ENCODE measurements at places on chromosomes 6 and 20.

GRCh38 chr20:25369971-25370370 is 20.7 kb downstream of the ABHD12 start:
- no peak for DNase-seq

DNA sequence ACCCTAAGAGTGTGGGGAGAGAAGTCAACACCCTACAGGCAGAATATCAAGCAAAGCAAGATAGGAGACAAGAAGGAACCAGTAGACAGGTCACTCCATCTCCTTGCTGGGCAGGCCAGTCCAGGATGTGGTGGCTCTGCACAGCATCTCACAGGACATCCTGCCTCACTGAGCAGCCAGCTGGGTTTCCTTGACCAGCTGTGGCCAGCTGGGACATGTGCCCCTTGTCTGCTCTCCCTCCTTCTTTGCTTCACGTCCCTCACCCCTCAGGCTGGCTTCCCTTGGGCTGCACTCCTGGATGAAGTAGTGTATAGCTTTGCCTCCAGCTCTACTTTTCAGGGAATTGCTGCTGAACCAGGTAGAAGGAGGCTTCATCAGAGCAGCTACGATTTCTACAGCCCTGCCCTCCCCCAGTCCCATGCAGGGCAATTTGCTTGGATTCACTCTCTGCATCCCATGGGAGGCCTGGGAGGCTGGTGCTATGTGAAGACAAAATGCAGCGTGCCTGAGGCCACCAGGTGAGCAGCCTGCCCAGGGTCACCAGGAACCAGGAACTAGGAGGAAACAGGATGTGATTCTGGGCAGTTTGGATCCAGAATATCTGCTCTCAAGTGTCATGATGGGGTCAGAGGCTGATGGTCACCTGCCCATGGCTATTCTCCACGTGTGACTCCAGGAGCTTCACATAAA is 110.0 kb upstream of the PMEPA1 start:
- no peak for DNase-seq

DNA sequence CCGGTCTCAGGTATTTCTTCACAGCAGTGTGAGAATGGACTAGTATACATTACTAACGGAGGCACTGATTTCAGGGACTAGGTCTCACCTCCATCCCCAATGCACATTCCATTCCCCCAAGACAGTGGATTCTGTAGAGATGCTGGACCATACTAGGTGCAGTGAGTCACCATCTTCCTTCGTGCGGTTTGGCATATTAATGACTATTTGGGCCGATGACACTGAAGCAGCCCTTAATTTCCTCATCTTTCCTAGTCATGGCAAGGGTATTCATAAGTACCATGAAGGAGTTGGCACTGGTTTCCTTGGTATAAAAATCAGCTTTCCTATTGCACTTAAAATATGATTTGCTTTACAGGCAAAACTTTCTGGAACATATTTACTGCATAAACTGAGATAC is 121.4 kb upstream of the TRAF3IP2 start:
- DNase-seq: no peak

- peak; percentile 46 for DNase-seq
Measured at GRCh38 chr6:15287670-15288375, 42.0 kb downstream of the JARID2 start.

GRCh38 chr6:133243723-133244305 is 2.7 kb downstream of the EYA4 start:
- no peak for DNase-seq

DNA sequence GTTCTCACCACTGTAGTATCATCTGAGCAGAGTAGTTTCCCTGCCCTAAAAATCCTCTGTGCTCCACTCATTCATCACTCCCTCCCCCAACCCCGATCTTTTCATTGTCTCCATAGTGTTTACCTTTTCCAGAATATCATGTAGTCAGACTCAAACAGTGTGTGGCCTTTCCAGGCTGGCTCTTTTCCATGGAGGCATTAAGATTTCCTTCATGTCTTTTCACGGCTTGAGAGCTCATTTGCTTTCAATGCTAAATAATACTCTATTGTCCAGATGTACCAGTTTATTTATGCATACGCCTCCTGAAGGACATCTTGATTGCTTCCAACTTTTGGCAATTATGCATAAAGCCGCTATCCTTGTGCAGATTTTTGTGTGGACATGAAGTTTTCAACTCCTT is 235.8 kb downstream of the PHACTR1 start:
- no peak for DNase-seq

DNA sequence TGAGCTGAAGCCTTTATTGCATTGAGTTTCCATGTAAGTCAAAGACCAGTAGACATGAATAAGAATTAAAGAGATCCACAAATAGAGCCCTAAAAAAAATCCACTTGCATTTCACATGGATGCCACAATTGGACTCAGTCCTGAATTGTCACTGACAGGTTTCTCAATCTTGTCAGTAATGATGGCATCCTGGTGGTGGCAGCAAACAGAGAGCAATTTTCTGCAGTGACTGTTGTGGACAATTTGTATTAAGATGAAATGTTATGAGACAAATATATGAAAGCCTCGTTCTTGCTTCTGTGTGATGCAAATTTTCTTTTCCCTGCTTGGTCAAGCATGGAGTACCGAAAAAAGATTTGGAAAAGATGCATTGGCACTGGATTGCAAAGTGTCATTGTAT is 278.9 kb downstream of the SAMD5 start:
- no peak for DNase-seq

- peak; percentile 84 for DNase-seq
Measured at GRCh38 chr20:51563486-51564332, 21.2 kb upstream of the NFATC2 start.

DNA sequence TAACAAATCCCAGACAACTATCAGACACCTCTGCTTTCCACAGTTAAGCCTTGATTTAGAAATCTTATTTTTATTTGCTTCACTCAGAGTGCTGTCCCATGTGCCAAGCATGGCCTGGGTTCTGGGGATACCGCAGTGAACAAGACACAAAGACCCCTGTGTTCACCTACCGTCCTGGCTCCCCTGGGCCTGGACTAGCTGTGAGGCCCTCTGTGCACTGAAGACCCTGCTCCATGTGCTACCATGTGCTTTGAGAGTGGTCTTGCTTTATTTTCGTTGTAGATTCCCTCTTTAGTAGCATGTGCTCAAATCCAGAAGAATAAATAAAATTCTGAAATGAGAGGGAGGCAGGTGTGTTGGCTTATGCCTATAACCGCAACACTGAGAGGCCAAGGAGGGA is 22.5 kb downstream of the SUMO4 start:
- no peak for DNase-seq

GRCh38 chr6:7685276-7685675 is 40.6 kb upstream of the BMP6 start:
- no peak for DNase-seq

- DNase-seq: no peak
Measured at GRCh38 chr6:166949528-166950442, 6.6 kb downstream of the RNASET2 start.

- DNase-seq: no peak
Measured at GRCh38 chr6:169913096-169913638, 161.7 kb downstream of the ERMARD start.

DNA sequence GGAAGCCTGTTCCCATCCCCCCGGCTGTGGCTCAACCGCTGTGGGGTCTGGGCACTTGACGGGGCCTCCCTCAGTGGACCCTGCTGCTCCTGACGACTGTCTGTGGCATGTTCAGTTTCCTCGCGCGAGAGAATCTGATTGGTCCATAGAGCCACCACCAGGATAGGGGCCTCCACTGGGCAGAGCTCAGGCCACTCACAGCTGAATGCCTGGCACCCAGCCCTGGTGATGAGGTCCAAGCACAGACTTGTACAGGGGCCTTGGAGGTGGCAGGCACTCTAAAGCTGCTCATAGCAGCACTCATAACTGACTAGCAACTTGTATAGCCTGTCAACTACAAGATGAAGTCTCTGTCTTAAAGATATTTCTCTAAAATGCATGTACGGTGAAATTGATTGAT is 368.1 kb downstream of the NRN1 start:
- DNase-seq: no peak

DNA sequence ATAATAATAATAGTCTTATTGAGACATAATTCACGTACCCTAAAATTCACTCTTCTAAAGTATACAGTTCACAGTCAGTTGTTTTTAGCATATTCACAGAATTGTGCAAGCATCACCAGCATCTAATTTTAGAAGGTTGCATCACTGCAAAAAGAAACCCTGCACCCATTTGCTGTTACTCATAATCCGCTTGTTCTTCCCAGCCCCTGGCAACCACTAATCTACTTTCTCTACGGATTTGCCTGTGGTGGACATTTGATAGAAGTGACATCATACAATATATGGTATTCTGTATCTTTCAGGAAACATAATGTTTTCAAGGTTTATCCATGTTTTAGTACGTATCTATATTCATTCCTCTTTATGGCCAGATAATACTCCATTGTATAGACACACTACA is 41.5 kb upstream of the FAM184A start:
- DNase-seq: no peak

DNA sequence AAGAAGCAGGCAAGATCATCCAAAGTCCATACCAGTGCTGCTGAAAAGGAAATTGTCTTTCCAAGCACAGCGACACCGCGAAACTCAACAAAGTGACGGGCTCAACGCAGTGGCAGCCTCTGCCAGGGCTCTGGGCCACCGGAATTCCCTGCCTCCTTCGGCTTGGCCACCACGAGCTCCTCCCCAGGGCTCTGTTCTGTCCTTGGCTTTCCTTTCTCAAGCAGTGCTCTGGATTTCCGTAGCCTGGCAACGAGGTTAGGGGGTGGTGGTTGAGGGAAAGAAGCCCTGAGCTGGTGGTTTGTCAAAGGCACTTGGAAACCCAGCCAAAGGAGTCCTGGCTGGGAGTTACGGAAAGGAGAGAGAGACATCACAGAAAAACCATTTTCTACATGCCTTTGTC is 31.2 kb downstream of the PRR18 start:
- no peak for DNase-seq

DNA sequence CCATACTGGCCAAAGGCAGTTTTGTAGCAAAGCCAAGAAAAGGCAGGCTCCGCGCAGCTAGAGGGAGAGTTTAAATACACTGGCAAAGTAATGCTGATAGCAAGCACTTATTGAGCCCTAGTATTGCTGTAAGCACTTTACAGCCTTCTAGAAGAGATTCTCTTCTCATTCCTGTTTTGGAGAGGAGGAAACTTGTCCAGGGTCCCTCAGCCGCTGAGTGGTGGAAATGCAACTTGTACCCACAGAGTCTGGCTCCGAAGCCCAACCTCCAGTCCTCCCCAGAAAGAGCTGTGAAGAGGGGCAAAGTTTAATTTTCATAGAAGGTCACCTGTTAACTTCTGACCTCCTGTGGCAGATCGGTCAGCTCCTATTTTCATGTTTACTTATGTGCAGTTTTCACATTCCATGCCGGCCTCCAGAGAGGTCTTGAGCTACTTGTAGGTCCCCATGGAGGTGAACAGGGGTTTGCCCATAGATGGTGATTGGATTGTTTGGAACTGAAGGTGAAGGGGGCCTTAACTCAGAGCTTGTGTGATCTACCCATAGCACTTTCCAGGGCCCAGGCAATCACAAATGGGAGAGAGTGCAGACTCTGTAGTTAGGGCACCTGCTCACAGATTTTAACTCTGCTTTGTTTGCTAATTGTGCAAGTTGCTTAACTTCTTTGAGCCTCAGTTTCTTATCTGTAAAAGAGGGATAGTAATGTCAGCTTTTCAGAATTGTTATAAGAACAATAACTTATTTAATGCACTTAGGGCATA is 70.7 kb downstream of the LYRM2 start:
- DNase-seq: no peak

- no peak for DNase-seq
Measured at GRCh38 chr6:91438570-91438969, 851.7 kb upstream of the MAP3K7 start.

DNA sequence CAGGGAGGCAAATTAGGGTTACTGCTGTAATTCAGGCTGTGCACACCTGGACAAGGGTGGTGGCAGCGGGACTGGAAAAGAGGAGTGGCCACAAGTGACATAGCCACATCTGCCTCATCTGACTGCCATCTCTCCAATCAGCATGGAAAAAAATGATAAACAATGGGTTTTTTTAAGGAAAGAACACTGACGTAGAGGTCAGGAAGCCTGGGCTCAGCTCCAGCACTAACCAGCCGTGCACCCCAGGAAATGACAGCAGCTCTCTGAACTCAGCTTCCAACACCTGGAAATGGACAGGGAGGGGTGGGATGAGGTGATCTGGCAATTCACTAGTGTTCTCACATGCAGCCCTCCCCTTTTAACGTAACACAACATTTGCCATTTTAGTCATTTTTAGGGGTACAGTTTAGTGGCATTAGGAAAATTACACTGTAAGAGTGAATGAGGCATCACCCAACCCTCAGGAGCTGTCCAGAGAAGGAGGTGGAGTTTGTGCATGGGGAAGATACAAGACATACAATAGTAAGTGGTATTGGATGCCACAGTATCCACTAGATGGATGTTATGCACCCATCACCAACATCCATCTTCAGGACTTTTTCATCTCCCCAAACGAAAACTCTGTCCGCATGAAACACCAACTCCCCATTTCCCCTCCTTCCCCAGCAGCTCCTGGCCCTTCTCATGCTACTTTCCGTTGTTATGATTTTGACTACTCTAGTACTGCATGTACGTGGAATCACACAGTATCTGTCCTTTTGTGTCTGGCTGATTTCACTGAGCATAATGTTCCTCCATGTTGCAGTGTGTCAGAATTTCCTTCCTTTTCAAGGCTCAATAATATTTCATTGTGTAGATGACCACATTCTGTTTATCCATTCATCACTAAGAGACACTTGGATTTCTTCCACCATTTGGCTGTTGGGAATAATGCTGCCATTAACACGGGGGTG is 215.5 kb upstream of the ECI2 start:
- no peak for DNase-seq

- no peak for DNase-seq
Measured at GRCh38 chr6:52216932-52217575, 27.2 kb downstream of the IL17F start.

GRCh38 chr6:44800171-44800783 is 412.8 kb downstream of the CDC5L start:
- DNase-seq: no peak

- DNase-seq: no peak
Measured at GRCh38 chr20:43766385-43766784, 39.6 kb upstream of the GTSF1L start.

- DNase-seq: no peak
Measured at GRCh38 chr20:20204256-20204655, 151.9 kb downstream of the CFAP61 start.

DNA sequence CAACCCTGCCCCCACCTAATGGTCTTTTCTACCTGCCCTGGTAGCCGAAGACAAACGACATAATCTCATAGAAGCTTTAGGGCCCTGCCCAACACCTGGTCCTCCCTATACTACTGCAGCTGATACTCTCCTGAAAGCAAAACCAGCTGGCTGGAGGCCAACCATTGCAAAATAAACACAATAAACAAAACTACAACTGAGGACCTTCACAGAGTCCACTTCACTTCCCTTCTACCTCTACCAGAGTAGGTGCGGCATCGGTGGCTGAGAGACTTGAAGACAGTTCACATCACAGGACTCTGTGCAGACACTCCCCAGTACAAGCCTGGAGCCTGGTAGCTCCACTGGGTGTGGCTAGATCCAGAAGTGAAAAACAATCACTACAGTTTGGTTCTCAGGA is 476.2 kb downstream of the MMUT start:
- DNase-seq: no peak

DNA sequence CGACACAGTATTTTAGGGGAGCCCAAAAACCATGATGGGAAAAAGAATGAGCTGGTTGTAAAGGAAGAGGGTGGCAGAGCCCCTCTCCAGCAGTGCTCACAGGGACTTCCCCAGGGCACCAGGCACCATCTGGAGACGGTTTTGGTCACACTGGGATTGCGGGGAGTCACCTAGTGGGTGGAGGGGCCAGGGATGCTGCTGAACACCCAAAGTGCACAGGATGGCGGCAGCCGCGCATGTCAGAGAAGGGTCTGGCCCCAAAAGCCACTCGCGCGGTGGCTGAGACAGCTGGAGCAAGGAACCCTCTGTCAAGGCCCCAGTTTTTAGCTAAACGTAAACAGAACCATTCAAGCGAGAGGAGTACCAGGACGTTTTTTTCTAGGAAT is 10.8 kb downstream of the CTSZ start:
- no peak for DNase-seq
